ENCODE measurements at places on chromosomes 6 and 20. TPM values are rescaled to one million over a fixed set of nuclear protein-coding genes. Genes with fewer than 3 reads are reported as not detected.

Gene PFDN4
- polyA plus RNA-seq: 42.2 TPM

Gene GRM1
- 0.04 TPM for polyA plus RNA-seq

Gene ELOVL4
- 3.3 TPM for polyA plus RNA-seq

Gene OR2B6
- 0.07 TPM for polyA plus RNA-seq

Gene HLA-DMB
- 23.9 TPM for polyA plus RNA-seq

- H3K27me3 ChIP-seq: no peaks in the 10 kb centered on the region
- H3K4me3 ChIP-seq: no peak overlapping the region
- no peak overlapping the region for H3K27ac ChIP-seq
Observed at GRCh38 chr6:11788043-11788442, 9.4 kb upstream of the ADTRP start.

DNA sequence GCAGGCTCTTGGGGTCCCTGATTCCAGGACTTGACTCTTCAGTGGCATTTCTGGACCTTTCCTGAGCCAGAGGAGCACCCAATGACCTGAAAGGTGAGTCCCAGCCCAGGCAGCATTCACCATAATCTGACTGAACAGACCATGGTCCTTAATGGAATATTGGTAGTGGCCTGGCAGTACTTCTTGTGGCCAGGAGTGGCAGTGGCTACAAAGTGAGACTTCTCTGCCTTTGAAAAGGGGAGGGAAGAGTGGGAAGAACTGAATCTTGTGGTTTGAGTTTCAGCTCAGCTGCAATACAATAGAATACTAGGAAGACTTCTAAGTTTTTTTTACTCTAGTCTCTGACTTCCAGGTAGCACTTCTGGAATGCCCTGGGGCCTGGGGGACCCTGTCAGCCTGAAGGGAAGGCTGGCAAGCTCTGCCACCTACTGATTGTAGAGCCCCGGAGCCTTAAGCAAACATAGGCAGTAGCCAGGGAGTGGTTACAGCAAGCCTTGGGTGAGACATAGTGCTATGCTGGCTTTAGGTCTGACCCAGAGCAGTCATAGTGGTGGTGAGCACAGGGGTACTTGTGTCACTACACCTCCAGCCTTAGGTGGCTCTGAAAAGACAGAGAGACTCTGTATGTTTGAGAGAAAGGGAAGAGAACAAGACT is 674.2 kb upstream of the MANEA start:
- no peak overlapping the region for H3K27ac ChIP-seq
- DNase-seq: no peak
- no peak overlapping the region for H3K4me3 ChIP-seq
- no peaks in the 10 kb centered on the region for H3K4me1 ChIP-seq
- H3K36me3 ChIP-seq: no peaks in the 10 kb centered on the region
- no peaks in the 10 kb centered on the region for H3K27me3 ChIP-seq

- H3K27me3 ChIP-seq: no peaks in the 10 kb centered on the region
- no peaks in the 10 kb centered on the region for H3K4me1 ChIP-seq
- DNase-seq: no peak
- H3K4me3 ChIP-seq: no peak overlapping the region
Observed at GRCh38 chr6:73722318-73723060, 26.5 kb downstream of the CD109 start.

GRCh38 chr6:147063469-147064031 is 140.7 kb upstream of the STXBP5 start:
- H3K27me3 ChIP-seq: no peaks in the 10 kb centered on the region
- no peaks in the 10 kb centered on the region for H3K36me3 ChIP-seq
- no peak for DNase-seq
- no peaks in the 10 kb centered on the region for H3K4me1 ChIP-seq
